ENCODE measurements at places on chromosomes 7 and 10. TPM values are rescaled to one million over a fixed set of nuclear protein-coding genes. Genes with fewer than 3 reads are reported as not detected.

Gene LDB3
- total RNA-seq, result 0.32 TPM

Gene COL13A1
- total RNA-seq, result 0.88 TPM

Gene CALML3
- total RNA-seq, result not detected

Gene TEX47
- total RNA-seq, result not detected

Gene RNF32
- total RNA-seq, result 0.85 TPM

Gene OR13A1
- total RNA-seq, result not detected

Gene CAMK2B
- total RNA-seq, result not detected

Gene AMZ1
- total RNA-seq, result 2.4 TPM

- no peak overlapping the region for H3K27ac ChIP-seq
- H3K4me1 ChIP-seq, result peaks cover 37% of the 10 kb centered on the region
- H3K36me3 ChIP-seq, result no peaks in the 10 kb centered on the region
- H3K27me3 ChIP-seq, result no peaks in the 10 kb centered on the region
- peak; percentile 60 for DNase-seq
- peak overlapping the region; percentile 0 for H3K4me3 ChIP-seq
Measured at GRCh38 chr10:6083523-6084475, 5.0 kb upstream of the RBM17 start.

GRCh38 chr7:116492654-116493109 lies 6.9 kb upstream of the CAV2 start:
- H3K27me3 ChIP-seq, result no peaks in the 10 kb centered on the region
- H3K27ac ChIP-seq, result no peak overlapping the region
- H3K36me3 ChIP-seq, result no peaks in the 10 kb centered on the region
- DNase-seq, result no peak

GRCh38 chr10:37703114-37703513 lies 154.3 kb downstream of the ZNF248 start:
- no peak overlapping the region for H3K4me3 ChIP-seq
- H3K27me3 ChIP-seq, result no peaks in the 10 kb centered on the region
- no peaks in the 10 kb centered on the region for H3K36me3 ChIP-seq
- H3K4me1 ChIP-seq, result no peaks in the 10 kb centered on the region

- DNase-seq, result peak; percentile 67
- H3K4me3 ChIP-seq, result peak overlapping the region; percentile 66
- H3K4me1 ChIP-seq, result no peaks in the 10 kb centered on the region
- H3K27me3 ChIP-seq, result no peaks in the 10 kb centered on the region
Measured at GRCh38 chr10:31133792-31134310, 102.2 kb upstream of the ZNF438 start.

GRCh38 chr10:59719374-59719773 lies 9.7 kb upstream of the SLC16A9 start:
- no peaks in the 10 kb centered on the region for H3K27me3 ChIP-seq
- H3K36me3 ChIP-seq, result no peaks in the 10 kb centered on the region
- no peaks in the 10 kb centered on the region for H3K4me1 ChIP-seq
- DNase-seq, result no peak
- H3K27ac ChIP-seq, result no peak overlapping the region

GRCh38 chr10:71268247-71268691 lies 50.8 kb upstream of the SLC29A3 start:
- no peaks in the 10 kb centered on the region for H3K4me1 ChIP-seq
- no peaks in the 10 kb centered on the region for H3K36me3 ChIP-seq
- no peaks in the 10 kb centered on the region for H3K27me3 ChIP-seq
- H3K27ac ChIP-seq, result no peak overlapping the region

DNA sequence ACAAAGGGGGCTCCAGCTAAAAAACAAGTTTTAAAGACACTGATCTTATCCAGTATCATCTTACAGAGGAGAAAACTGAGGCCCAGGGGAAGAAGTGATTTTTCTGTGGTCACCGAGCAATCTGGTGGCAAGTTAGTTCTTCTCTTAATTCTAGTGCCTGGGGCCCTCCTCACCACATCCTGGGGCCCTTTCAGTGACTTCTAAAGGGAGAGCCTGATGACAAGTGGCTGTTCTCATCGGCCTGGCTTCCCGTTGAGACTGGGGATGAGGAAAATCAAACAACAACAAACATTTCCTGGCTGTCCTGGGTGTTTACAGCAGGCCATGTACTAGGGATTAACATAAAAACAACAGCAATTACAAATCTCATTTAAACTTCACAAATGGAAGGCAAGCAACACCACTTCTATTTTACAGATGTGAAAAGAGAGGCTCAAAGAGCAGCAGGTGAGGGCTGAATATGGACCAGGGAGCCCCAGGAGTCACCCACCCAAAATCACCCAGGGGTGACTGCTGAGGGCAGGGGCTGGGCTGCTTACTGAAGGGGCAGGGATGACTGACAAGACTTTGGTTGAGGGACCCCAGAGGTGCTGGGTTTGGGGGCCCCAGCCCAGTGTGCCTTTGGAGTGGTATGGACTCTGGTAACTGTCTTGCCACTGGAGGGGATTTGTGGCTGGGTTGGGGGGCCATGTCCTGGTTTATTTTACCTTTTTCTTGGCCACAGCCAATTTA lies 24.7 kb upstream of the MTPAP start:
- peak; percentile 37 for DNase-seq
- no peak overlapping the region for H3K27ac ChIP-seq
- H3K36me3 ChIP-seq, result no peaks in the 10 kb centered on the region
- H3K27me3 ChIP-seq, result no peaks in the 10 kb centered on the region

GRCh38 chr10:17175551-17175950 lies 25.9 kb downstream of the TRDMT1 start:
- H3K4me3 ChIP-seq, result no peak overlapping the region
- H3K36me3 ChIP-seq, result no peaks in the 10 kb centered on the region
- H3K27me3 ChIP-seq, result no peaks in the 10 kb centered on the region
- peak; percentile 12 for DNase-seq
- H3K4me1 ChIP-seq, result no peaks in the 10 kb centered on the region

GRCh38 chr10:11757454-11757820 lies 15.3 kb downstream of the ECHDC3 start:
- no peak overlapping the region for H3K4me3 ChIP-seq
- H3K27me3 ChIP-seq, result no peaks in the 10 kb centered on the region
- H3K27ac ChIP-seq, result no peak overlapping the region
- H3K36me3 ChIP-seq, result no peaks in the 10 kb centered on the region

DNA sequence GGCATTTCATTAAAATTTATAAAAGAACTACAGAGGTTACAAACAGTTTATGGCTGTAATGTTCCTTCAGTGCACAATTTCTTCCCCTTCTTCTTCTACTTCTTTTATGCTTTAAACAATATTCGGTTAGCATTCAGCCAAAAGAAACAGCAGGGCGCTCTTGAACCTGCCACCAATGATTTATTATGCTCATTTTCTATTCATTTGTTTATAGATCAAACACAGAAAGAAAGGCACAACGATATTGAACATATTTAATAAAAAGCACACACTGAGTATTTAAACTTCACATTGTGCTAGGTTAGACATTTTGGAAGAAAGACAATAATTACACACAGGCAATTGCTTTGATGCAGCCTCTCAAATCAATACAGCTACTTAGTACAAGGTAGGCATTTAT lies 1025.8 kb upstream of the LRRN3 start:
- H3K36me3 ChIP-seq, result no peaks in the 10 kb centered on the region
- no peaks in the 10 kb centered on the region for H3K4me1 ChIP-seq
- H3K27me3 ChIP-seq, result no peaks in the 10 kb centered on the region
- no peak overlapping the region for H3K4me3 ChIP-seq
- no peak overlapping the region for H3K27ac ChIP-seq

- H3K4me1 ChIP-seq, result no peaks in the 10 kb centered on the region
- DNase-seq, result no peak
- no peak overlapping the region for H3K27ac ChIP-seq
Measured at GRCh38 chr7:103941976-103942375, 47.5 kb downstream of the RELN start.

DNA sequence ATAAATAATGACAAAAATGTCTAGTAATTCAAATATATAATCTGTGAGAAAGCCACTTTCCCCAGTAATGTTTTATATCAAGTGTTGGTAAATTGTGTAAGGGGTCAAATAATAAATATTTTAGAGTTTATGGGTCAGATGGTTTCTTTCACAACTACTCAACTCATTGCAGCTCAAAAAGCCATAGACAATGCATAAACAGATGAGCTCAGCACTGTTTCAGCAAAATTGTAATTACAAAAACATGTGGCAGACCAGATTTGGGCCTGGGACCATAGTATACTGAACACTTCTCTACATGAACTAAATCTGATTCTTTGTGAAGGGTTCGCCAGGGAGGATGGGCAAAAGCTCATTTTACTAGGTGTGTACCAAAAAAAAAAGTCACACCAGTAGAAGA lies 460.8 kb downstream of the NRG3 start:
- H3K27me3 ChIP-seq, result no peaks in the 10 kb centered on the region
- no peaks in the 10 kb centered on the region for H3K36me3 ChIP-seq
- DNase-seq, result no peak
- H3K4me1 ChIP-seq, result no peaks in the 10 kb centered on the region

GRCh38 chr7:144842377-144842851 lies 6.6 kb upstream of the TPK1 start:
- DNase-seq, result no peak
- H3K27me3 ChIP-seq, result peaks cover 2% of the 10 kb centered on the region
- no peak overlapping the region for H3K4me3 ChIP-seq
- H3K4me1 ChIP-seq, result no peaks in the 10 kb centered on the region

DNA sequence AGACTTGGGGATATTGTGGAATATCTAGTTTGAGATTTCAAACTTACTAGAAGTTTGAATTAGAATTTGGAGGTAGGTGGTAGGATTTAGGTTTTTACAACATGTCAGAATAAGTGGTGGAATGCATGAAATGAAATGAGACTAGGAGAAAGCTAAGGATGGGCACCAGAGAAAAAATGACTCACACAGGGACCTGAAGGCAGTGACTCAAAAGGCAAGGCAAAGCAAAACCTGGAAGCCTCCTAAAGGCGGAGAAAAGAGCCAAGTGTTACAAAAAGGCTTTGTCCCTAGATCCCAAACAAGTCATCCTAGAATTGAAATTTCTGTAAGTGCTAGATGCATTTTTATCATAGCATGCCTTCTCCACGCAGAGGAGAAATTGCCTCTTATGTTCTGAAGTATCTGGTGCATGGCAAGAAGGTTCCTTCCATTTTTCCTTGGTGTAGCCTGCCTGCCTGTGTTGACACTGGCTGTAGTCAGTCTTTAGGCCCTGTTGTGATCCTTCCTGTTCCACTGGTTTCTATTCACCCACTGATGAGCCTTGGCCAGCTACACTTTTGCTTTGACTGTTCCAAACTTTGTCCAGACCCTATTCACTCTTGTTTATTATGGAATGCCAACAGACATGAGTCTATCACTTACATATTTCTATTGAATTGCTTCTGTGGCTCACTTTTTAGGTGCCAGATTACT lies 109.3 kb downstream of the ETV1 start:
- H3K4me3 ChIP-seq, result no peak overlapping the region
- DNase-seq, result no peak

DNA sequence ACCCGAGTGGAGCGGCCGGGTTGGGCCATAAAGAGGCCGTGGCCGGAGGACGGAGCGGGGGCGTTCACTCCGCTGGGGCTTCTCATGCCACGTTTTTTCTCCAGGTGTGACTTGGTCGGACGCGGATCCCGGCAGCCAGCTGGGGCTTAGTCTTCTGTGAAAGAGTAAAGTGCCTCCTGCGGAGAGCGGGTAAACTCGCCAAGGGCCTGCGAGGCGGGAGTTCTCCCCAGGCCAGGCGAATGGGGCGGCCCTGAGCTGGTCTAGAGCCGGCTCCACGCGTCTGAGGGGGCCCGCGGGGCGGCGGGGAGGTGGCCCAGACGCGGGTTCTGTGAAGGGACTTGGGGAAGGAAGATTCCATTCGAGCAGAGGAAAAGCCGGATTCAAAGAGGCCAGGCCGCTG lies 86.3 kb upstream of the VIPR2 start:
- no peaks in the 10 kb centered on the region for H3K36me3 ChIP-seq
- DNase-seq, result no peak
- H3K27ac ChIP-seq, result no peak overlapping the region
- H3K27me3 ChIP-seq, result no peaks in the 10 kb centered on the region

GRCh38 chr10:29588629-29589421 lies 45.9 kb downstream of the SVIL start:
- no peaks in the 10 kb centered on the region for H3K27me3 ChIP-seq
- no peak for DNase-seq
- H3K27ac ChIP-seq, result no peak overlapping the region

GRCh38 chr10:126264102-126265018 lies 123.9 kb downstream of the ADAM12 start:
- no peak overlapping the region for H3K27ac ChIP-seq
- no peaks in the 10 kb centered on the region for H3K4me1 ChIP-seq
- no peak for DNase-seq
- no peak overlapping the region for H3K4me3 ChIP-seq
- H3K36me3 ChIP-seq, result no peaks in the 10 kb centered on the region
- no peaks in the 10 kb centered on the region for H3K27me3 ChIP-seq

DNA sequence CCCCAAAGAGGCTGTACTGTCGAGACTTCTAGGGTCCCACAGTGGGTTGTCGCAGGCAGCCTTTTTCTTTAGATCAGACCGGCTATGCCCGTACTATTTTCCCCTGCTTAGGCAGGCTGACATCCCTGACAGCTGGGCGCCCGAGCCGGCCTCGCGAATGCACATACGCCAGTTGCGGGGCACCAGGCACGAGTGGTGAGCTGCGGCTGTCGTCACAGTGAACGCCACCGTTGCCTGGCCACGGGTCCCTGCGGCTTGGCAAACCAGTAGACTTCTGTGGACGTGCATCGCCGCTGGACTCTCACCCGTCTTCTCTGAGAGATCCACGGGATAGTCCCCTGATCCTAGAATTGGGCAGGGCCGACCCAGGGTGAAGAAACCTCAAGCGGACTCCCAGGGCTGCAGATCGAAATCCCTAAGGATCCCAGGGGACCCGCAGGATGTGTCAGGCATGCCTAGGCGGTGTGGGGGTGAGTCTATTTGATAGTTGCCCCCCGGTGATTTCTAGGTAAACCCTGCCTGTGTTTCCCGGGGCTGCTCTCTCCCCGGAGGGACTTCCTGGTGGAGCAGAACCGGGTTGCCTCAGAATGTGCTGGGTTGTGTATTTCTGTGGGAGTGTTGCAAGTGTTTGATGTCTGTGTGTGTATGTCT lies 33.0 kb upstream of the ZNF273 start:
- H3K27me3 ChIP-seq, result no peaks in the 10 kb centered on the region
- no peak overlapping the region for H3K4me3 ChIP-seq
- DNase-seq, result no peak
- no peak overlapping the region for H3K27ac ChIP-seq
- H3K36me3 ChIP-seq, result no peaks in the 10 kb centered on the region

- H3K4me1 ChIP-seq, result peaks cover 54% of the 10 kb centered on the region
- H3K36me3 ChIP-seq, result peaks cover 12% of the 10 kb centered on the region
- DNase-seq, result no peak
Measured at GRCh38 chr10:72218325-72218724, 2.2 kb upstream of the ASCC1 start.

DNA sequence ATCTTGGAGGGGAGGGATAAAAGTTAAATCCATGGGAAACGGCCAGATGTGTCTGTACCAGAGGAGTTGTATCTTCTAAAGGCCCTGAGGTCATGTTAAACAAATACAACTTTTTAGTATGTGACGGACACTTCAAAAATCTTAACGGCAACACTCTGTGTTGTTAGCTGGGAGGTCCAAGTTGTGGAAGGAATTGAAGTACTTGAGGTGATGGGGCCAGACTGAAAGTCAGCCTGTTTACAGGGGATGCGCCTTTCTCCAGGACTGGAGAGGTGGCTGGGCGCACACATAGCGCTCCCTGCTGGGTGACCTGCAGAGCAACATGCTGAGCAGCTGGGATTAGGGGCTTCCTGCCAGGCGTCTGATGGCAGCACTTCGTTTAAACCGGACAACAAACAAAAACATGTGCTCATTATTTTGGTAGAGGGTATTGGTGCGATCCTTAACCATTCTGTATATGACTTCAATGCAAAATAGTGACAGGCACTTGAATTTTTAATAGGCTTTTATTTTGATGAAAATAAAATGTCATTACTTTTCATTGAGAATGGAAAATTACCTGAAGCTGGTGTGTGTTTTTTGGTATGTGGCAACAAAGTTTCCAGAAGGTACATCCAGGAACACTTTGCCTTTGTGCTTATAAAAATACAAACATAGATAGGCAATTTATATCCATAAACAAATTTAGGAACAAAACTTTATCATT lies 198.2 kb downstream of the MLLT10 start:
- no peak overlapping the region for H3K4me3 ChIP-seq
- no peak for DNase-seq
- H3K36me3 ChIP-seq, result peaks cover 7% of the 10 kb centered on the region
- no peaks in the 10 kb centered on the region for H3K27me3 ChIP-seq
- H3K4me1 ChIP-seq, result no peaks in the 10 kb centered on the region
